ENCODE measurements at places on chromosomes 2 and 18. TPM values are rescaled to one million over a fixed set of nuclear protein-coding genes. Genes with fewer than 3 reads are reported as not detected.

The TANC1 gene
- total RNA-seq = 26.8 TPM

The KHK gene
- 0.50 TPM for total RNA-seq

The DYNAP gene
- not detected for total RNA-seq

The FAM117B gene
- 1.7 TPM for total RNA-seq

The CNOT9 gene
- total RNA-seq = 40.7 TPM

The CTNNA2 gene
- under 0.01 TPM for total RNA-seq

The CNRIP1 gene
- 28.1 TPM for total RNA-seq

The CHST9 gene
- not detected for total RNA-seq

The GPBAR1 gene
- total RNA-seq = not detected

The HOXD4 gene
- total RNA-seq = not detected

The TET3 gene
- total RNA-seq = 3.1 TPM

The MC2R gene
- not detected for total RNA-seq

The TLK1 gene
- 33.7 TPM for total RNA-seq
